ENCODE measurements at places on chromosomes 2 and 18.

DNA sequence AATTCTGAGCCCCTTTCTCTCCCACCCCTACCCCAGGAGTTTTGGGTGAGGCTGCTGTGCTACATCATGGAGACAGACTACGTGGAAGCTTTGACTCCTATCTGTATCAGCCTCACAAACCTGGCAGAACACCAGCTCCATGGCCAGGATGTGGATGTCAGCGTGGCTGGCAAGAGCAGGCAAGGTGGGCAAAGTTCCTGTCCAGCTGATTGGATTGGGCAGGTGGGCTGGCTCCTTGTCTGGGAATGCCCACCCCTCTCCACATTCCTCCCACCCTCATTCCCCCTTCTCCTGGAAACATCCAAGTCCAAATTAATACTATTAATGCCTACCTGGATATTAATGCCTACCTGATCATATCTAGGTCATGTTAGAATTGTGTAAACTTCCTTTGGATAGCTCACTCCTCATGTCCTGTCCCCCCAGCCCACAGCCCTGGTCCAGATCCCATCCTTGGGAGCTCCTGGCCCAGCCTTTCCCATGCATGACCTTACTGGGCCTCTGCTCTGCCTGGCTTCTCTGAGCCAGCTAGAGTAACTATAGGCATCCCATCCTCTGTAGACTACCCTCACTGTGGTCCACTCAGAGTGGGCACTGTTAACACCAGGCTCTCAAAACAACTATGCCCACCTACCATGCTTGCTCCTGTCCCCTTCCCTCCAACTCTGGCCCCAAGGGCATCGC, 24.1 kb downstream of the MROH2A start:
- DNase-seq, result no peak

DNA sequence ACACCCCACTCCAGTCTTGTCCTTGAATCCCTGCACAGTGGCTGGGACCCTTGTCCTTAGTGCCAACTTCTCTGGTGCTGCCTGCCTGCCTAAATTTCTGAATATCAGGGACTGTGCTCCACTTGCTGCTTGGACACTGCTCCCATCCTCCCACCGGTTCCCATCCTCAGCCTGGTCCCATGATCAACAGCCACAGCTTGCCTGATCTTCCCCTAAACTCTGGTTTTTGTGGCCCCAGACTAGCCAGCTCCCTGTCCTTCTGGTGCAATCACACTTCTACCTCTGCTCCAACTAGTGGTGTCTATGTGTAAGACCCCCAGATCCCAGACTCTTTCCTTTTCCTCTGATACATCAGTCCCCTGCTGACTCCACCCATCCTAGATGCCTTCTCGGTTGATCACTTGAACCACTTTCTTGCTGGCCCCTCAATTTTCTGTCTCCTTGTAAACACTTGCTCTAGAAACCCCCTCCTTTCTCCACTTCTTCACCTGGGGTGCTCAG, 37.2 kb upstream of the POLE4 start:
- DNase-seq, result no peak

GRCh38 chr18:78238404-78239089, 741.1 kb upstream of the SALL3 start:
- DNase-seq, result no peak

DNA sequence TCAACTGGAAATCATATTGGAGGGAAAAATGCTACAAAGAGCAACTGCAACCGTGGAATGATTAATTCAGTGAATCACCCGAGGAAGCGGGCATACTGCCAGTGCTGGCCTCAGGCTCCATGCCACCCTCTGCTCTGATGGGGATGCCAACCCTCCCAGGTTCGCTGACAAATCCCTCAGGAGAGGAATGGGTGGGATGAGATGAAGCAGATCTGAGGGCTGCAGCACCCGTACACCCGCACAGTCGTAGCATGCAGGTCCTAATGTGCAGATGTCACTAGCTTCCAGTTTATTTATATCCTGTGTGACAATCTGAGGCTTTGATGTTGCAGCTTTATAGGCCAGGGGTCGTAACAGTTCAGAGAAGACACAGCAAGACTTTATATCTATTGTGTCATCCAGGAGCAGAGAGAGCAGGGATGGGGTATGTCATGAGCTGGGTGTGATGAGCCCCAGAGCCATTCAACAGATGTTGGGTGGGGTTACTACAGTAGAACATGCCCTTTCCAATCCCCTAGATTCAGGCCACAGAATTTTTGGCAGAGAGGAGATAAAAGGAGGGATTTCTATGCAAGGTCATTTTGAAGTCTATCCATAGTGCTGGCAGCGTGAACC, 44.6 kb downstream of the DPP4 start:
- DNase-seq, result no peak

DNA sequence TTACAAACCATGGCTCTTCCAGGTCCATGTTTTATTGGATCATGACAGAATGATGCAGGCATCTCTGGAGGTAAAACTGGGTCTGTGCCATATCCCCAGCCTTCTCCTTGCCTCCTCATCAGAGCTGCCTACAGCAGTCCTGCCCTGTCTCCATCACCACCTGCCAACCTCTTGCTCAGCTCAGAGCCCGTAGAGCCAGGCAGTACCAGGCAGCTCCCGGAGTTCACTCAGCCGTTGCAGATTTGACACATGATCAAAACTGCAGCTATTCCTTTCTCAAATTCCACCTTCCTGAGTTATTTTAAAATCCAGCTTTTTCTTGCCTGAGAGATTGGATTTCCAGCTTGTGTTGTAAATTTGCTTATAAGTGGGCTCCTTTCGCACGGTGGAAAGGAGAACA, 218.2 kb upstream of the CELF4 start:
- DNase-seq, result no peak

GRCh38 chr2:171419333-171419732, 14.5 kb downstream of the METTL8 start:
- DNase-seq, result no peak

Data from BJ (cell line).